Renal pelvis (tissue), 12 donors: ENCODE measurements at places on chromosomes 3 and 15.

GRCh38 chr3:97265237-97266005 is 451.0 kb downstream of the EPHA6 start:
- DNase-seq = no peak

- DNase-seq = no peak
Observed at GRCh38 chr3:98730338-98730737, 32.8 kb upstream of the ST3GAL6 start.

DNA sequence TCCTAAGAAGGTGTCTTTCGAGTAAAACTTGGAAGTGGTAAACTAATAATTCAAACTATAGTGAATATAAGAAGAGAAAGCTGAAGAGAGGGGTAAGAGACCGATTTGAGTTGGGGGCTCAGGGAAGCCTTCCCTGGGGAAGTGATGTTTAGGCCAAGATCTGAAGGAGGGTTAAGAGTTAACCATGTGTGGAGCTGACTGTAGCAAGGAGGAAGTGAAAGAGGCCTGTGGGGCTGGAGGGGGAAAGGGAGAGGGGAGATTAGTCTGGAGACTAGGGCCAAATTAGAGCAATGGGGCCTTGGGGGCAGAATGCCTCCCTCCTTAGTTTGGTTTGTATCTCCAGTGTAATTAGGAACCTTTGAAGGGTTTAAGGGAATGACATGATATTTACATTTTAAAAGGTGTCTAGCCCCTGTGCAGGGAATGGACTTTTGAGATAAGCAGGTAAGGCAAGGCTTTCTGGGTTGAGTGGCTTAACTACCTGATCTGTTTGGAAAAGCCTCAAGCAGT is 2.2 kb downstream of the ZNF592 start:
- no peak for DNase-seq

DNA sequence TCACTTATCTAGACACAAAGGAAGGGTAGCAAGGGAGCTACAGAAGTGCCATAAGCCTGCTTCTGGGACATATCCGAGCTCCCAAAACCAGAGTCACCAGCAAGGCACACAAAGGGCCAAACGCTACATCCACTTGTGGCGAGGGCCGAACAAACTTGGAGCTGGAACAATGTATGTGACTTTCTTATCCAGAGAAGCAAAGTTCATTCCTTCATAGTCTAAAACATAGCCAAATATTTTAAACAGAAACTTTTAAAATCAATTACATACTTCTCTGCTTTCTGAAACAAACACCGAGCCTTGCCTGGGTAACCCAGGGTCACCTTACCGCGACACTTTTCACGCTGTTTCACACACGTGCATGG is 15.9 kb downstream of the ZXDC start:
- no peak for DNase-seq

DNA sequence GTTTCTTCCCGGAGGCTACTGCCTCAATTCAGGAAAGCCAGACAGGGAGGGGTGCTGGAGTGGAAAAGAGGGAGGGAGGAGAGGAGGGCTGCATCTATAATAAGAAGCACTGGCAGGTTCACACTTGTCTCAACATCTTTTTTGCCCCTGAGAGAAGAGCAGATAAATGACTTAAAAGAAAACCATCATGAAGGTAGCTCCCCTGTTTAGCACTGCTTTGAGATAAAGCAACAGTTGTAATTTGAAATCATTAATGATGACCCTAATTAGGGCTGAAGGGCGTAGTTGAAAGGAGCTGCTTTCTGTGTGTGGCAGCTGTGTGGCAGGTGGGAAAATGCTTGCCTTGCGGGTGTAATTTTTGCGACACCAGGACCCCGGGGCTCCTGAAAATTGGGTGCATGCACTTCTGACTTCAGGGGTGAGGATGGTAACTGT is 222.8 kb upstream of the IL12A start:
- no peak for DNase-seq

- no peak for DNase-seq
Observed at GRCh38 chr15:39287322-39288195, 293.3 kb upstream of the THBS1 start.

DNA sequence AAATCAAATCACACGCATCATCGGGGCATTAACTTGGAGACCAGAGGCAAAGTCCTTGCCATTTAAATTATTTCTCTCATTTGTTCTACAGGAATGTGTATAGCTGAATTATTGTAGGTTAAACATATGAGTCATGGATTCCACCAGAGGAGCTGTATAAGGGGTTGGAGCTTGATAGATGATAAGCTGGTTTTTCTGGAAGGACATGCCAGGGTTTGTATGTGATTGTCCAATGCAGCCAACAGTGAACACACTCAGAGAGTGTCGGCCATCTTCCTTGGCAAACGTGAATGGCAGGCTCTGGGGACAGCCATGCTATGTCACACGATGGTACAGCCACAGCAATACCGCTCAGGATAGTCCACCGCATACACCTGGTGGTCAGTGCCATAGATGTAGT is 25.1 kb downstream of the SSUH2 start:
- DNase-seq = no peak

- DNase-seq = peak; percentile 8
Observed at GRCh38 chr3:172355836-172356235, 92.4 kb downstream of the GHSR start.

DNA sequence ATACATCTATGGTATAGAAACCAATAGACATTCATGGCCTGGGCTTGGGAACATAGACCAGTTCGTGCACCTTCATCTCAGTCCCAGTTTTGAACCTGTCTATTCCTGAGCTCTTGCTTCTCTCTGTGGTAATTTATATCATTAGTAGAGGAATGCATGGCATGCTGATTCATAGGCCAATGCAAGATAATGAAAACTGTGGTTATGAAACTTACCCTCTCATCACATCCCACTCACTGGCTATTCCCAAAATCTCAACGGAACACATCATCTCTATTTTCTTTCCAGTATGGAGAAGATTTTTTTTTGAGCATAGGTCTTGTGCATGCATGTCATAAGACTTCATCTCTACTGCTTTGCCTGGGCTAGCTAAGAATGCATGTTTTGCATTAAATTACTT is 18.7 kb upstream of the P2RY12 start:
- no peak for DNase-seq

GRCh38 chr3:46634856-46635255 is 22.5 kb downstream of the FAM240A start:
- no peak for DNase-seq

GRCh38 chr15:88046576-88047129 is 209.9 kb downstream of the NTRK3 start:
- no peak for DNase-seq

DNA sequence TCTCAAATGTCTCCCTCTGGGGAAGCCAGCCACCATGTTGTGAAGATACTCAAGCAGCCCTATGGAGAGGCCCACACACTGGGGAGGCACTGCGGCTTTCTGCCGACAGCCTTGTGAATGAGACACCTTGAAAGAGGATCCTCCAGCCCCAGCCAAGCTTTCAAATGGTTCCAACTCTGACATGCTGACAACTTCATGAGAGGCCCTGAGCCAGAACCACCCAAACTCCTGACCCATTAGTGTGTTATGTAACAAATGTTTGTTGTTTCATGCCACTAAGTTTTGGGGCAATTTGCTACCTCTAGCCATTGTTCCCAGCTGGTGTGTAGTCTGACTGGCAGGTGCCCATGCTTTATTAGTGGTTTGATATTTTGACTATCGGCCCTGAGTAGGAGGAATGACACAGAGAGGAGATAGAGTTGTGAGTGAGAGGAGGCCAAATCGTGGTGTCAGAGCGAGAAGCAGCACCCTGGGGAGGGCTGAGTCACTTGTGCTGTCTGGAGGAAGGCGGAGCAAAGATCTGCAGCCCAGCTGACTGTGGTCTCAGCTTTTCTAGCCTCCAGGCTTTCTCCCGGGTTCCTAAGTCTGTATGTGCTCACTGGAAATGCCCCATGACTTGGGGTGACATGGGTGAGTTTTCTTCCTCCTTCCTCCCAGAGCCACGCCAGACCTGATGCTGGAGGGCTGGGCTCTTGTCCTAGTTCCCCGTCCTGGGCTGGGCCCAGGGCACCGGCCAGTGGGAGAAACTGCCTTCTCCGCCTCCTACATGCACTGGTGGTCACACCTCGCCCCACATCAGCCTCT is 56.7 kb upstream of the BLM start:
- DNase-seq = no peak

GRCh38 chr15:41659190-41659589 is 1.0 kb upstream of the MGA start:
- no peak for DNase-seq

GRCh38 chr3:169552533-169552932 is 111.0 kb downstream of the MECOM start:
- DNase-seq = no peak

- DNase-seq = peak; percentile 57
Observed at GRCh38 chr15:60093273-60094067, 89.4 kb downstream of the FOXB1 start.

- DNase-seq = no peak
Observed at GRCh38 chr3:31723701-31724100, 191.0 kb downstream of the STT3B start.

GRCh38 chr3:149848238-149848637 is 35.2 kb downstream of the RNF13 start:
- DNase-seq = no peak

DNA sequence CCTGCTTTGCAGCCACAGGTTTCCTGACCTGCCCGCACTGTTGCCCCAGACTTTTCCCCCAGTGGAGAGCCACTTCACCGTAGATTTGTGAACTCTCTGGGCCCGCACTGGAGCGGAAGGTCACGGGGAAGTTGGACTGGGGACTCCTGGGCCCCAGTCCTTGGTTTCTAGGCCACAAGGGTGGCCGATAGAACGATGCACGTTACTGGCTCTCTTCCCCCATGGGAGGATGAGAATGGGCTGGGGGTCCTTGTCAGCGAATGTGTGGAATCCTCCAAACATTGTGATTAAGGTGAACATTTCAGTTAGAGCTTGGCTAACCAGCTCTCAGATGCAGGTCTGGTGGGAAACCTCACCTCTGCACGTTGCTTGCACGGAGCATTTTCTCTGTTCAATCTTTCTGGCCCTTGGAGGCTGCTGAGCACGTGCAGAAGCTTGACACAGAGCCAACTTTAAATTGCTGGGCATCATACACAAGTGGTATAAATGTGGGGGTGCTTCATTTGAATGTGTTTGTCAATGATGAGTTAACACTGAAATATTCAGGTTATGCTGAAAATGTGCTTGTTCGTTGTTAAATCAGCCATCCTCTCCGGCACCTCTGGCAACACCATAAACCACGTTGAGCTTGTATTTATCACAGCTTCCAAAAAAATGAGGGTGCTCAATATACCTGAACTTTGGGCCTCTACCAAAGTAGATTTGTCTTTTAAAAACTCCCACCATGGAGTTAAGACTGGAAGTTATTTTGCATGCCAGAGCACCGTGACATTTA is 976 bp downstream of the DIS3L start:
- DNase-seq = no peak

DNA sequence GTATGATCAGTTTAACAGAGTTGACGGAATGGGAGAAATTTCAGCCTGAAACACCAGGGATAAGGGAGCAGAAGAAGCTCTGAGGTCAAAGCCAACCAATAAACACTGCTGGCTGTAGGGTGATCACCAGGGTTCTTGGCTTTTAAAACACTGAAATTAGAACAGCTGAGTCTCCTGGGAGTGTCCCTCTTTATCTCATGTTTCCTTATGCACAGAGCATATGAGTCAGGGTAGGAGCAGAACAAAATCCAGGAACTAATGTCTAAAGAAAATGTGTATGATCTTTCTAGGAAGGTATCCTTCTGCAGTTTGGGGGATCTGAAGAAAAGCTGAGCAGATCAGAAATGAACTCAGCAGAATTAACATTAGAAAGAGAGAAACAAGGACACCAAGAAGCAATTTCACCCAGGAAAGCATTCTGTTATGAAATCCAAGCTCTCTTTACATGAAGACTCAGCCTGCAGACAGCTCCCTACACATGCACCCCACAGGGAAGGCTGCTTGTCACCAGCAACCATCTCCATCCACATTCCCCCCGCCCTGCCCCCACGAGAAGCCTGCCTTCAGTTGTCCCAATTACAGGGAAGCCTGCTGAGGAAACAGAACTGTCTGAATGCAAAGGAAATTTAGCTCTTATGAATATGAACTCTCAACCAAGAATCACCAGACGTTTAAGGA is 469.7 kb downstream of the PDCD6IP start:
- no peak for DNase-seq
